Activated CD4-positive, CD25-positive, alpha-beta regulatory T cell (primary cell): ENCODE measurements at places on chromosomes 7 and 10.

DNA sequence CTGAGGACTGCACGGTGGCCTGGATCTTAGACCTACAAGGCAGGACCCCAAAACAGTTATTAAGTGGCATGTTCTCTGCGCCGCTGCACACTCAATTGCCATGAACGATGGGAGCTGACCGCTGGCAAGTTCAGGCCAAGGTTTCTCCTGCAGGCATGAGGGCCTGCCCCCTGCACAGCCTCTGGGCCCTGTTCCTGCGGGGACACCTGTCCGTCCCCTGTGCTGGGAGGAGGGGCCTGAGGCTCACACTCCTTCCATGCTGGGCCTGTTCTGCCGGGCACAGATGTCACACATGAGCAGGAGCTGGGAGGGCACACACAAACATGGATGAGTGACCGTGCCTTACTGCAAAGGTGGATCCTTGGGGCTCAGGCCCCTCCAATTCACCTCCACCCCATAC, 90.0 kb downstream of the PTPRN2 start:
- no peak for DNase-seq

GRCh38 chr10:87546210-87546609, 41.5 kb downstream of the MINPP1 start:
- no peak for DNase-seq

DNA sequence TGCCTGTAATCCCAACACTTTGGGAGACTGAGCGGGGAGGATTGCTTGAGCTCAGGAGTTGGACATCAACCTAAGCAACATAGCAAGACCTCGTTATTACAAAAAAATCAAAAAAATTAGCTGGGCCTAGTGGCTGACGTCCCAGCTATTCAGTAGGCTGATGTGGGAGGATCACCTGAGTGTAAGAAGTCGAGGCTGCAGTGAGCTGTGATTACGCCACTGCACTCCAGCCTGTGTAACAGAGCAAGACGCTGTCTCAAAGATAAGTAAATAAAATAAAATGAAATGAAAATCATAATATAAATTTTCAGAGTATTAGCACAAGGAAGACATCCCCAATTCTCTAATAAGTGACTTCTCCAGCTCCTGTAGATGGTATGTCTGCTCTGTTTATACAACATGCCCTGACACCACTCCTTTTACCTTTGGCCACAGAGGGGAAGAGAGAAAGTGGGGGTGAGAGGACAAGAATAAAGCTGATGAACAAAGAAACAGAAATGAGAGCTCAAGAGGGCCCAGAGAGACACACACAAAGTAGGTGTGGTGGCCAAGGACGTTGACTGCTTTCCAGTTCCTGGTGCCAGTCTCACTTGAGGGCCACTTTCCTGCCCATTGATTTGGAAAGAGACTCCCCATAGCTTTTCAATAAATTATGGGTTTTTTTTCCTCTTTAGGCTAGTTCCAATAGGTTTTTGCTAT, 62.9 kb downstream of the PTTG1IP2 start:
- no peak for DNase-seq

DNA sequence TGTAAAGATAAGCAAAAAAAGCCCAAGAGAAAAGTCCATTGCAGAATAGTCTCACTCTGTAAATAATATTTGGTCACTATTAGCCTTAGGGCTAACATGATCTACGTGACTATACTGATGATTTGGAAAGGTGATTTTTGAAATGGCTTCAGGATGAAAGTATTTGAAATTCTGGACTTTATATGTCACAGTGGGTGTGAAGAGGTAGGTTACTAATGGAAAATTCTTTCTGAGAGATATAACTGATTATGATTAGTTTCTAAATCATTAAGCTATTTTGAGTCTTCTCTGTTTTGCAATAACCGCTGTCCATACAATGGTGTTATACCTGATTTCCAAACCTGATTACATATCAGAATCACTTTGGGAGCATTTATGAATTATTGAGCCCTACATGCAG, 20.1 kb upstream of the HBP1 start:
- DNase-seq = no peak

DNA sequence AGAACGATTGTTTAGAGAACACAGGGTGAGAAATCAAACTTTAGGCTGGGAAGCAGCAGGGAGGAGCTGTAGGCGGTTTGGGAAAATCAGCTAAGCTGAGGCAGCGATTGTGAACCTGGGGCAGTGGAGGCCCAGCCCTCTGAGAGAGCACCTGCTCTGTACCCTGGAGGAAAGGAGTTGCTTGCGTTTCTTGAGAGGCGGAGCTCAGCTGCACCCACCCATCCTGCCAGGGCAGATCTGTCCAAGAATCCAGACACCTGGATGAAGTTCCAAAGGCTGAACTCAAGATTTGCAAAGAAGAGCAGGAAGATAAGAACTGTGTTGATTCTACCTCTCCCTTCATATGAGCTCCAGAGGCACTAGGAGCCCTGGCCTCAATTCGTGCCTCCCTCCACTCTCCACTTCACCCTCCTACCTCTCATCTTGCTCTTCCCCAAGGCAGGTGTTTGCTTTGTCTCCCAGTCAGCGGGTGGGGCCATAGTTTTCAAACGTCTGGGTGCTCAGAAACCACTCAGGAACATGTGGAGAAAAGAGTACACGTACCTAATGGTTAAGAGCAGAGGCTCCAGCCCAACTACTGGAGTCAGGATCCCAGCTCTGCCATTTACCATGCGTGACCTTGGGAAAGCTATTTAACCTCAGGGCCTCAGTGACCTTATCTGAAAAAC, 21.5 kb upstream of the TMEM213 start:
- no peak for DNase-seq

DNA sequence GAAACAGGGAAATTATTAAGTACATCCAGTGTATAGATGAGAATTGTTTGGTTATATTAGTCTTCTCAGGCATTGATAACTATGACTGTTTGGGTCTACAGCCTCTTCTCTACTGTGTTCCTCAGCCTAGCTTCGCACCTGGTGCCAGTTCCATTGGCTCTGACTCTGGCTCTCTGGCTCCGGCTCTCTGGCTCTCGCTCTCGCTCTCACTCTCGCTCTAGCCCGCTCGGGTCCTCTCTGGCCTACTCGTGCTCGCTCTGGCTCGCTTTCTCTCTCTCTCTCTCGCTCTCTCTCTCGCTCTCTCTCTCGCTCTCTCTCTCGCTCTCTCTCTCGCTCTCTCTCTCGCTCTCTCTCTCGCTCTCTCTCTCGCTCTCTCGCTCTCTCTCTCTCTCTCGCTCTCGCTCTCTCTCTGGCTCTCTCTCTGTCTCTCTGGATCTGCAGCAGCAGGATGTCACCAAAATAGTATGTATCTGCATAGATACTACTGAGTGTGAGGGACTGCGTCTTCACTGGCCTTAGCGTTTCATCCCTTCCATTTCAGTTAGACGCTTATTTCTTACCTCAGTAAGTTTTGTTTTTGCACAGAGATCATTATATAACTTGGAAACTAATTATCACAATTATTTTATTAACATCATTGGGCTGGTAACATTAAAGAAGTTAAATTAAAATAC, 6.5 kb upstream of the SSBP1 start:
- no peak for DNase-seq

- DNase-seq = no peak
These were observed 324.1 kb downstream of the PHF14 start for GRCh38 chr7:11297764-11298163.

GRCh38 chr10:132786884-132787494, 1.0 kb upstream of the NKX6-2 start:
- DNase-seq = no peak

DNA sequence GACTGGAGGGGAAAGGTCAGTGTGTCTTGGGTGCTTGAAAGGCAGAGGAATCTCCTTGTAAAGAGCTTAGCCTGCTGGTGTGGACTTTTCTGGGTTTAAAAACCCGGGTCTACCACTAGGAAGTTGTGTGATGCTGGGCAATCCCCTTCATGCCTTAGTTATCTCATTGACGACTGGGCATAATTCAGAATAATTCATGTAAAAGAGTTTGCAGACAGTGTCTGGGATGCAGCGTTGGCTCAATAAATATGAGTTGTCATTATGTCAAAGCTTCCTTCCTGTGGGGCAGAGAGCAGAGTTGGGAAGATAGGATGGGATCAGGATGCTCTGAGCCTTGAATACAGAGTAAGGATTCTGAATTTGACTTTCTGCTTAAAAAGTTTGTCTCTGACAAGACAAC, 196.4 kb downstream of the ADRA2A start:
- no peak for DNase-seq

GRCh38 chr10:60917331-60918280, 26.4 kb downstream of the RHOBTB1 start:
- DNase-seq = no peak

DNA sequence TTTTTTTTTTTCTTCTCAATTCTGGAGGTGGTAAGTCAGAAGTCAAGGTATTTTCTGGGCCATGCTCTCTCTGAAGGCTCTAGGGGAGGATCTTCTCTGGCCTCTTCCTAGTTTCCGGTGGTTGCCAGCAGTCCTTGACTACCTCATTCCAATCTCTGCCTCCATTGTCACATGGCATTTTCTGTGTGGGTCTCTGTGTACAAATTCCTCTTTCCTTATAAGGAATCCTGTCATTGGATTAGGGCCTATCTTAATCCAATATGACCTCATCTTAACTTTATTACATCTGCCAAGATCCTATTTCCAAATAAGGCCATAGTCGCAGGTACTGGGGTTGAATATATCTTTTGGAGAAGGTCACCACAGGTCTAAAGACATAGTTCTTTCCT, 129.3 kb upstream of the PRR15 start:
- no peak for DNase-seq

GRCh38 chr10:86286236-86287109, 80.1 kb downstream of the GRID1 start:
- no peak for DNase-seq

DNA sequence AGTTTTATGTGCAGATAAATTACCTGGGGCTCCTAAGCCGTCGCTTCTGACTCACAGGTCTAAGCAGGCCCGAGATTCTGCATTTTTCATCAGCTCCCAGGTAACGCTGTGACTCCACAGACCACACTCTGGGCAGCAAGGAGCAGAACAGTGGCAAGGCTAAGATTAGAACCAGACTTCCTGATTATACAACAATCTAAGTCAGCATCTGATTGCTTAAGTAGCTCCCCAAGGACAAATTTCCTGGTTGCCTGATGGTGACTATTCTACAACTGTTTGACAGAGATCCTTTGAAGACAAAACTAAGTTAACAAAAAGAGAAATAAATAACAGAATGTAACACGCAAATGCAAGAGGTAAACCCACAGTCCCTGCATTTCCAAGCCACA, 69.0 kb downstream of the CREB3L2 start:
- DNase-seq = no peak

DNA sequence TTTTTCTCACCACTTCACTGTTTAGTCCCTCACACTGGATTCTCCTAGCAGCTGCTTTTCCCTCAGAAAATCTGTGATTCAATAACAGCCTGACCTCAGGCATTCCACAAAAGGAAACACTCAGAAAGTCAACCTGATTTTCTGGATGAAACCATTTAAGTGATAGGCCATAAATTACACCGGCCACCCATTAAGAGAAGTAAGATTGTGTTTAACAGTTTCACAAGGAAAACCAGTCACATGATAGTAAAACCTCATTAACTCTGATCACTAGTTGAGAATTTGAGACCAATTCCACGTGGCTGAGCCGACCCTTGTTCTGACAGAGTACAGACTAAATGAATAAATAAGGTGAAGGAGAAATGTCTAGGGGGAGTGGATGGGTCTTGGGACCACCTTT, 7.7 kb downstream of the GRM8 start:
- DNase-seq = no peak

DNA sequence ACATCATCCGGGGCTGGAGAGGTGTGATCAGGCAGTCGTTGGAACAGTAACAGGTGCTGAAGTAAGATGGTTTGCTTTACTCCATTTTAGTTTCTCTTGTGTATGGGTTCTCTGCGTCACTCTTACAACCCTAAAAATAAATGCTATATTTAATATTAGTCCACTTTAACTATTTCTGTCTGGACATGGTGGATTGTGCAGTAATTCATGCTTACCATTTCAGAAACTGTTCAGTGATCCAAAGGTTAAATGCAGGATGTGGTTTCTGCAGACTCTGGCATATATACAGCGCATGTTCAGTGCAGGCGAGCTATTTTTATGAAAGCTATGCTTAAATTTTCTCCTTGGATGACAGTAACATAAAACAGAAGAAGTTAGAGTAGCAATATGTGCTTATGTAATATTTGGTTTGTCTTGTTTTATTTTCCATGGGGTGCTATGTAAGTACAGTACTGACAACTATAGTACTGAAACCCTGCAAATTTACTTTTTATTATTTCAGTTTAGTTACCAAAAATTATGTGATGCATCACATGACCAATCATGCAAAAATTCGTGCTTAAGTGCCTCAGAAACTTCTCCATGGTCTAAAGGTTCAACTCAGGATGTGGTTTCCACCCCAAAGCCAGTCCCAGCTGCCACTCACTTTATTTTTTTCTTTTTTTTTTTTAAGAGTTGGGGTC, 46.6 kb upstream of the GRID1 start:
- DNase-seq = no peak

DNA sequence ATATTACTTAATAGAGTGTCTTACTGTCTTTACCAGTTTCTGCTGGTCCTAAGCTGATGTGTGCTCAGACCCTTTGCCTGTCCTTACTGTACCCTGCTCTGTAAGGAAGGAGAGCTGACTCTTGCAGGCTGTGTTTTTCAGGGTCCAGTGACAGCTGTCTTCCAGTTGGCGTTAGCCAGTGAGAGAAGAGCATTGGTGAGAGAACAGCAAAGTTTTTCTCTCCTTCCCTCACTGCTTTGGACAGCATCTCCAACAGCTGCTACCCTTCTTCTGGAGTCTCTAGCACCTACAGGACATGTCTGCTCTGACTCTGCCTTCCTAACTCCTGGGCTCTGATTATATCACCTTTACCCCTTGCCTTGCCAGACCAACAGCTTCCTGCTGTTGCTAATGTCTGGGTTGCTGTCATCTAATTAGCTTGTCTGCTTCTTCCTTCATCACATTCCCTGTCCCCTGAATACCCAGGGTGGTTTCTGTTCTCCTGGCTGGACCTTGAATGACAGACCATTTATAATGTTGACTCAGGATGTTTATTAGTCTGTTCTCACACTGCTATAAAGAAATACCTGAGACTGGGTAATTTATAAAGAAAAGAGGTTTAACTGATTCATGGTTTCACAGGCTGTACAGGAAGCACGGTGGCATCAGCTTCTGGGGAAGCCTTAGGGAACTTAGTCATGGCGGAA, 23.5 kb upstream of the PANK1 start:
- DNase-seq = no peak

GRCh38 chr10:34539533-34540315, 275.4 kb downstream of the PARD3 start:
- no peak for DNase-seq

DNA sequence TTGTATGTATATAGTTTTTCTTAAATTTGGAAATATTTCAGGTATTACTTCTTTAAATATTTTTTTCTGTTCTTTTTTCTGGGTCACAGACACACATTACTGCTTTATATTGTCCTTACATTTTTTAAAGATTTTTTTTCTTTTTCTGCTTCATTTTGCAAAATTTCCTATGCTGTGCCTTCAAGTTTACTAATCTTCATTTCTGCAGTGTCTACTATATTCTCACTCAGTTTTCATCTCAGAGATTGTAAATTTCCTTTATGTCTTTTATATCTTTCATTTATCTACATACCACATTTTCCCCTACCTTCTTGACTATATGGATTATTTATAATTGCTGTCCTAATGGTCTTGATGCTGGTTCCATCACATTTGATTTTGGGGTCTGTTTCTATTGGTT, 210.5 kb downstream of the SLC25A13 start:
- no peak for DNase-seq

GRCh38 chr10:122393288-122393687, 18.8 kb downstream of the PLEKHA1 start:
- DNase-seq = no peak
